ENCODE measurements at places on chromosomes 13 and 19. TPM values are rescaled to one million over a fixed set of nuclear protein-coding genes. Genes with fewer than 3 reads are reported as not detected.

RXFP2 gene
- total RNA-seq: not detected

CEACAM21 gene
- total RNA-seq: 41.8 TPM

ASF1B gene
- 131 TPM for total RNA-seq

DNA sequence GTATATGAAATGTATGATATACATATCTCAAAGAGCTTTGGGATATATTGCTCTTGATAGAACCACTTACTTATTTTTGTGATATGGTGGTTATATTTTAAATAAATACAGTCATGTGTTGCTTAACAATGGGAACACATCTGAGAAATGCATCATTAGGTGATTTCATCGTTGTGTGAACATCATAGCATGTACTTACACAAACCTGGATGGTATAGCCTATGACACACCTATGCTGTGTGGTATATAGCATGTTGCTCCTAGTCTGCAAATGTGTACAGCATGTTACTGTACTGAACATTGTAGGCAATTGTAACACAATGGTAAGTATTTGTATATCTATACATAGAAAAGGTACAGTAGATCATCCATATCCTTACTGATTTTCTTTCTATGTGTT, 7.7 kb downstream of the RB1 start:
- peaks cover 20% of the 10 kb centered on the region for H3K4me1 ChIP-seq
- H3K36me3 ChIP-seq: peaks cover 58% of the 10 kb centered on the region
- DNase-seq: no peak
- H3K27ac ChIP-seq: no peak overlapping the region

DNA sequence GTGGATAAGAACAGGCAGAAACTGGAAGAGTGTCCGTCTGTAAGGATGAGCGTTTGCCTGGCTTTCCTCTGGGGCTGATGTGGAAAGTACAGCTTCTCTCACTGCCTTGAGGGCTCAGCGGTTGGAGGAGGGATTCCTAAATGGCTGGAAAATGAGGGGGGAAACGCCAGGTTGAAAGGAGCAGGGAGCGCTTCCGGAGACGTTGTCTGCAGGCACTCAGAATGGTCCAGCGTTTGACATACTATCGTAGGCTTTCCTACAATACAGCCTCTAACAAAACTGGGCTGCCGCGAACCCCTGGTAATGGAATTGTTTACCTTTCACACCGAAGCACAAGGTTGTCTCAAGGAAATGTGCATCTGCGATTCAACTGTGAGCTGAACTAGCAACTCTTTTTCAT, 39.9 kb downstream of the MRPL57 start:
- H3K4me1 ChIP-seq: peaks cover 20% of the 10 kb centered on the region
- DNase-seq: no peak
- peaks cover 52% of the 10 kb centered on the region for H3K27me3 ChIP-seq

DNA sequence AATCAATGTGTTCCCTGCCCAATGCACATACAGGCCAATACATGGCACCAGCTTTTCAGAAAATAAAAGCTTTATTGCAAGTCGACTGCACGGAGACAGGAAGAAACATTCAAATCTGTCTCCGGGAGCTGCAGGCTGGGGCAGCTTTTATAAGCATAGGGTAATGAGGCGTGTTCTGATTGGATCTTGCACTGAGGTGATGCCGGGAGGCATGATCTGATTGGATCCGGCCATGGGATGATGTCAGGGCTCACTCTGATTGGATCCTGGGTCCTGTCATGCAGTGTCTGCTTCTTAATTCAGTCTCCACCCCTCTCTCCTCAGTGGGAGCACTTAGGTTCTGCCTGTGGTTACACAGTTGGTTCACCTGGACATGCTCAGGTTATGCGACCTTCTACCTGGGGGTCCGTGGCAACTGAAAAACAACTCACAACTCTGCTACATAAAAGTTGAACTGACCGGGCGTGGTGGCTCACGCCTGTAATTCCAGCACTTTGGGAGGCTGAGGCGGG, 11.8 kb upstream of the FBN3 start:
- H3K36me3 ChIP-seq: no peaks in the 10 kb centered on the region
- no peak overlapping the region for H3K27ac ChIP-seq
- peaks cover 8% of the 10 kb centered on the region for H3K4me1 ChIP-seq
- no peak overlapping the region for H3K4me3 ChIP-seq
